ENCODE measurements at places on chromosomes 1 and 21.
A peak's percentile ranks its signal among the peaks of the same experiment; 100 is the strongest.

- peak; percentile 13 for DNase-seq
Observed at GRCh38 chr1:152029144-152029928, 7.5 kb downstream of the S100A11 start.

DNA sequence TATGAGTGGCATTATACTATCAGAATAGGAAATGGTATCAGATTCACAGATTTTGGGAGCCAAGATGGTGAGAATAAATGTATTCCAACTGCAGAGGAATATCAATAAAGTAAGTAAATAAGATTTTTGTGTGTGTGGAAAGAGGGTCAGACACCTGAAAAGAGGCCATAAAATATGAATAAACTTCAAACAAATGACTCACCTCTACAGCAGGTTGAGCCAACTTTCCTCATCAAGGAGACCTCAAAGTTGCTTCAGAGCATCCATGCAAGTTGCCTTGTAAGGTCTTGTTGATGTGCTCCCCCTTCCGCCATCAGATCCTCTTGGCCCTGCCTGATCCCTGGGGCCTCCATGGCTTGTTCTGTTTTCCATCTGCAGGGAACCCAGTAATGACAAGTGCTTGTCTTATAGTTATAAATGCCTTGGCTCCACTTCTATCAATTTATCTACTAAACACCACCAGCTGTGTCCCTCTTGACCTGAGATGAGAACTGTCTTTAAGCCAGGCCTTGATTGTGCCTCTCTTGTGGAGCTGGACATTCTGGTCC, 775.6 kb downstream of the LTN1 start:
- no peak for DNase-seq

GRCh38 chr1:65791396-65791795, 1.3 kb upstream of the PDE4B start:
- DNase-seq, result peak; percentile 15

DNA sequence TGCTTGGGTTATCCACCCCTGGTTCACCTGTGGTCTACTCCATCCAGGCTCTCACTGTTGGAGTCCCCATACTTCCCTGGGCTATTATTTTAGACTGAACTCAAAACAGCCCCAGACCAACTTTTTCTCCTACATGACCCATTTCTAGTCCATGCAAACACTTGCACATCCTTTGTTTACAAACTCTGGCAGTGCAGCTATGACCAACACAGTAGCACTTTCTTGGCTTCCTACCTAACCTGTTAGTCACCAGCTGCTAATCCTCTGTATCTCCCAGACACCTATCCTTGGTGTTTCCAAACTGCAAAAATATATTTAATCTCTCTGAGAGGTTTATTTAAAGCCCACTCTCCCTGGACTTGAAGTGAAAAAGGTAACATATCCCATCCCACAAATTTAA, 90.8 kb downstream of the DDAH1 start:
- DNase-seq, result peak; percentile 35

DNA sequence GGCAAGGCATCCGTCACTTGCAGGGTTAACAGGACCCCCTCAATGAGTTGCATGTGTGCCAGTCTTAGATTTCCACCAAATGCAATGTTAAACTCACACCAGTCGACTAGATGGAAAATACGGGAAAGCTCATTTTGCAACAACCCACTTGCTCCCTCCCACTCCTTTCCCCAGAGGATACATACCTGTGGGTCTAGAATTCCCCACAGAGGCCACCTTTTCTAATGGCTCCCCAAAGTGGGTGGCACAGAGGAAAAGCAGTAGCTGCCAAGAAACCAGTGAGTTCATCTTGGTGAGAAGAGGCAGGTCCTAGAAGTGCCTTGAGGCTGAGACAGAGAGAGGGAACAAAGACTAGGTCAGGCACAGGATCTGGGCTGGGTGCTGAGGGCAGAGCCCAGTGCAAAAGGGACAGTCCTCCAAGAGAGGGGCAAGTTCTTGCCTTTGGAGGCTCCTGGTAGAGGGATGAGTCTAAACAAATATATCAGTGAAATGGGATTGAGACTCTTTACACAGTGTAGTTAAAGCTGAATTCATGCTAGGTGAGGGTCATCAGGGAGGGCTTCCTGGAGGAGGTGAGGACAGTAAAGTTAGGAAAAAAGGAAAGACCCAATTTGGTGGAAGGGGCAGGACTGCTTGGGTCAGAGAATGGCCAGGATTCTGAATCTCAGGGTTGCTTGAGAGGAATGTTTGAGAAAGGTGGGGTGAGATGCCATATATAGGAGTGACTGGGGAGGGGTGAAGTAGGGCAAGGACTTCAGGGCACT, 3.5 kb downstream of the KISS1 start:
- no peak for DNase-seq

Data from stromal cell of bone marrow (primary cell).